Caco-2 (cell line): ENCODE measurements at places on chromosomes 7 and 10.

GRCh38 chr10:130894471-130894870, 417.1 kb downstream of the TCERG1L start:
- H3K4me3 ChIP-seq, result no peak overlapping the region
- no peak overlapping the region for H3K27ac ChIP-seq
- H3K27me3 ChIP-seq, result no peaks in the 10 kb centered on the region
- no peaks in the 10 kb centered on the region for H3K4me1 ChIP-seq
- no peaks in the 10 kb centered on the region for H3K36me3 ChIP-seq

GRCh38 chr10:6173203-6173602, 29.5 kb upstream of the PFKFB3 start:
- H3K27me3 ChIP-seq, result no peaks in the 10 kb centered on the region
- H3K4me3 ChIP-seq, result no peak overlapping the region
- H3K4me1 ChIP-seq, result peaks cover 17% of the 10 kb centered on the region

DNA sequence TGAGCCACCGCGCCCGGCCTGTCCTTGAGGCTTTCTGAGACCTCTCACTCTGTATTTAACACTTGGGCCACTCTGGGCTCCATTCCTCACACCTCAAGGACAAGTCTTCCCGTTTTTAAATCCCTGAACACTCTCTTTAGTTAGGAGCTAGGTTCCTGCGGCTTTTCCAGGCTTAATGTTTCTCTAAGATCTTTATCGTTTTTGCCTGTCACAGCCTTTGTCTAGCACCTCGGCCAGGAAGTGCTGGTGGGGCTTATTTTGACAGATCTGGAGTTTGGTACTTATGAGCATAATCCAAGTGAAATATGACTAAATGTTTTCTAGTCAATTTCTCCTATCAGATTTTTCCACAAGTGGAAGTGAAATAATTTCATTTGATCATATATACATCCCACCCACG, 186.6 kb downstream of the DPY19L1 start:
- H3K36me3 ChIP-seq, result no peaks in the 10 kb centered on the region
- no peaks in the 10 kb centered on the region for H3K4me1 ChIP-seq
- no peaks in the 10 kb centered on the region for H3K27me3 ChIP-seq
- no peak for DNase-seq
- H3K4me3 ChIP-seq, result no peak overlapping the region

- peaks cover 3% of the 10 kb centered on the region; the same call in 1 of the 2 replicates for H3K36me3 ChIP-seq
- no peak for DNase-seq
- H3K27me3 ChIP-seq, result no peaks in the 10 kb centered on the region
- peaks cover 50% of the 10 kb centered on the region for H3K4me1 ChIP-seq
Observed at GRCh38 chr10:70843333-70843732, 27.6 kb downstream of the SGPL1 start.

DNA sequence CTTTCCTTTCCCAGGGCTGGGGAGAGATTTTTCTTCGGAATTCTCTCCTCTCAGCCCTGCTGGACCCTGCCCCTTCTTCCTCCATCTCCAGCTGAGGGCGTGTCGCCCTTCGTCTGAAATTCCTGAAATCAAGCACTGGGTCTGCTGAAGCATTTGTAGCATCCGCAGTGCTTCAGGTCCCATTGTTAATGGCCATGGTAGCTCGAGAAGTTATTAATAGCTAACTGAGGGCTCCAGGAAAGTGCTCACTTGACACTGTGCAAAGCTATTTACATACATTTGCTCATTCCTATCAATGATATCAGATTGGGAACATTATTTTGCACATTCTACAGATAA, 515 bp downstream of the FAM149B1 start:
- peak overlapping the region; percentile 82 for H3K4me3 ChIP-seq
- H3K4me1 ChIP-seq, result peaks cover 10% of the 10 kb centered on the region; the same call in 1 of the 2 replicates
- no peak for DNase-seq
- H3K36me3 ChIP-seq, result no peaks in the 10 kb centered on the region
- no peaks in the 10 kb centered on the region for H3K27me3 ChIP-seq

DNA sequence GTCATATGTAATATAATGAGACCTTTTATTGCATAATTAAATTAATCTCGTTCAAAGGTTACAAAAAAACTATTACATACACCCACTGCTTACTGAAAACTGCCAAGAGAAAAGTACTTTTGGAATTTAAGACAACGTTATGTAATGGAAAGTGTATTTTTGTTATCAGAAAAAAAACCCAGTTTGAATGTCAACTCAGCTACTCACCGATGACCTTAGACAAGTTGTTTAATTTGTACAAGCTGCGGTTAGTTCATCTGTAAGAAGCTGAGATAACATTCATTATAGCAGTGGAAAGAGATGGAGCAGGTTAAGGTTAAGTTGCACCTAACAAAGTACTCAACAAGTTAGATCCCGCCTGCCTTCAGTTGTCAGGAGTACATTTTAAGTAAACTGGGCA, 1.1 kb downstream of the PSMA2 start:
- H3K36me3 ChIP-seq, result no peaks in the 10 kb centered on the region
- H3K4me1 ChIP-seq, result peaks cover 10% of the 10 kb centered on the region

GRCh38 chr7:54249686-54250085, 292.5 kb upstream of the VSTM2A start:
- no peaks in the 10 kb centered on the region for H3K36me3 ChIP-seq
- H3K4me1 ChIP-seq, result no peaks in the 10 kb centered on the region
- H3K27me3 ChIP-seq, result no peaks in the 10 kb centered on the region
- H3K4me3 ChIP-seq, result no peak overlapping the region

DNA sequence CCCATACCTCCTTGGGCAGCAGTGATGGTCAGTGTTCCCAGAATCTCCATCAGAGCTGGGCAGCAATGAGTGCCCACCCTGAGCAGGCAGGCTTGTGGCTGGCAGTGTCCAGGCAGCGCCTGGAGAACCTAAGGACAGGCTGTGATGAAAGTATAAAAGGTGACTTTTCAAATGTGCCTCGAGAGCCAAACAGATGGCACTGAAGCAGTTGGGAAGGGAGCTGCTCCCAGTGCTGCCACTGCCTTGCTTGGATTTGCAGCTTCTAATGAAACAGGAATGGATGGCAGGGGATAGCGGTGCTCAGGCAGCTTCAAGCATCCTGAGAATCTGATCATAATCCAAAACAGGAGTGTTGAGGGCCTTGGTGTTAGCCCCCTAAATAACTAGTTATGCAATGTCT, 179.8 kb upstream of the AOAH start:
- H3K27ac ChIP-seq, result no peak overlapping the region
- DNase-seq, result no peak
- no peaks in the 10 kb centered on the region; the same call in 1 of the 2 replicates for H3K36me3 ChIP-seq

- no peak overlapping the region for H3K4me3 ChIP-seq
- peaks cover 49% of the 10 kb centered on the region for H3K4me1 ChIP-seq
- no peaks in the 10 kb centered on the region for H3K36me3 ChIP-seq
Observed at GRCh38 chr10:71234970-71235685, 22.8 kb downstream of the UNC5B start.

DNA sequence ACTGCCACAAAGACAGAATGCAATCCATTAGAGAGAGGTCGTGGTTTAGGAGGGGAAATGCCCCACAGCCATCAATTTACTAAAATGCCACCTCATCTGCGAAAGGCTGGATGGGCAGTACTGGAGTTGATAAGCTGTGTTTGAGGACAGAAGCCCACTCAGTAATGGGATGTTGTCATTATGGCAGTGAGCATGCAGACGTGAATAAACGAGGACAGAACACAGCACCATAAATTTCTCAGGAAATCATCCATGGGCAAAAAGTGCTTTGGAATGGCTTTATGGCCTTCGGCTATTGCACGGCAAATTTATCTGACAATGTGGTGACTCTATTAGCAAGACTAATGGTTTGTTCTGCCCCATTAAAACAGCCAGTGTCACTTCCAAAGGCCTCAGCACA, 15.9 kb upstream of the C10orf53 start:
- no peaks in the 10 kb centered on the region for H3K36me3 ChIP-seq
- H3K4me1 ChIP-seq, result no peaks in the 10 kb centered on the region
- H3K4me3 ChIP-seq, result no peak overlapping the region
- H3K27me3 ChIP-seq, result no peaks in the 10 kb centered on the region

DNA sequence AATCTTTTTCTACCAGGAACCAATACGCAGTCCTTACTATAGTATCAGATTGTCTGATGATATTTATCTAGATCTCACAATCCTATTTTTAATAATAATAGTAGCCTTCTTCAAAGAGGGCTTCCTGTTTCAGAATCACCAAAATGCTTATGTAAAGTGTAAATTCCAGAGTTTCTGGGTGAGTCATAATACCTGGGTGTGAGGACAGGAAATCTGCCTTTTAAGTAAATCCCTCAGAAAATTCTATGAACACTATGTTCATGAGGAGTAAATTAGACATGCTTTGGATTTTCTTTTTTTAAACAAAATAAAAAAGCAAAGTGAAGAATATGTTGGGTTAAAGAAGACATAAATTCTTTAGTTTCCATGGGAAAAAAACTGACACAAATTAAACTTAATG, 20.5 kb downstream of the DKK1 start:
- DNase-seq, result no peak
- no peak overlapping the region for H3K4me3 ChIP-seq
- no peaks in the 10 kb centered on the region for H3K36me3 ChIP-seq
- peaks cover 45% of the 10 kb centered on the region for H3K4me1 ChIP-seq
- peak overlapping the region; percentile 33 for H3K27ac ChIP-seq
- H3K27me3 ChIP-seq, result no peaks in the 10 kb centered on the region

- no peak overlapping the region for H3K27ac ChIP-seq
- H3K4me1 ChIP-seq, result no peaks in the 10 kb centered on the region
- no peaks in the 10 kb centered on the region for H3K27me3 ChIP-seq
- no peaks in the 10 kb centered on the region for H3K36me3 ChIP-seq
Observed at GRCh38 chr10:47269294-47269693, 30.7 kb upstream of the GDF10 start.

DNA sequence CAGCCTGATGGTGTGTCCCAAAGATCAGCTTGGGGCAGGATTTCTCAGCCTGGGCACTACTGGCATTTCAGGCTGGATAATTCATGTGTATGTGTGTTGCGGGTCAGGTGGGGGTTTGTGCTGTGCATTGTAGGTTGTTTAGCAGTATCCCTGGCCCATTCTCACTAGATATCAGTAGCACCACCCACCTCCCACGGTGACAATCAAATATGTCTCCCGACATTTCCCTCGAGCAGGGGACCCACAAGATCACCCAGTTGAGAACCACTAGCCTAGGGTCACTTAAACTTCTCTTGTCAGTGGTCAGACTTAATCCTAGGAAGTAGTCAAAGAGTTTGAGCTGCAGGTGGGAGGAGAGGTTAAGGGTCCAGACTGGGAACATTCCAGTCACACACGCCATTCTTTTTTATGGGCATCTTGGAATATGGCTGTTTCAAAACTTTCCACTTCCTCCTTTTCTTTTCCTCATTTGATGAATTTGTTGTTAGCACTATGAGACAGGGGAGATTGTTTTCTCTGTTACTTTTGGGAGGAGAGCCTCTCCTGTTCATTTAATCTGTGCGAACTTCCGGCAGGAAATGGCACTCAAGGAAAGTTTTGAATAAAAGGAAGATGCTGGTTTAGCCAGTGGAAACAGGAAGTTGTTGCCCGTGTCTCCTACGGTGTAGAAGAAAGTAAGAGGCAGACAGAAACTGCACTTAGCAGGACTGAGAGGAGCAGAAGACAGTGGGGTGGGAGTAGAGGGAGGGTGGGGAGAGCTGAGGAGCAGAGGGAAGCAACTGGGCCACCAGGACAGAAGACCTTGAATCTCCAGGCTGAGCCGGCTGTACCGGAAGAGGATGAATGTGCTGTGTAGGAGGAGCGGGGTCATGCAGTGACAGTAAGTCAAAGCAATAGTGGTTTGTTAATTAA, 17.6 kb upstream of the EXOC6 start:
- H3K4me1 ChIP-seq, result peaks cover 4% of the 10 kb centered on the region; the same call in 1 of the 2 replicates
- H3K27ac ChIP-seq, result no peak overlapping the region
- H3K4me3 ChIP-seq, result no peak overlapping the region
- H3K27me3 ChIP-seq, result no peaks in the 10 kb centered on the region
- no peaks in the 10 kb centered on the region for H3K36me3 ChIP-seq

DNA sequence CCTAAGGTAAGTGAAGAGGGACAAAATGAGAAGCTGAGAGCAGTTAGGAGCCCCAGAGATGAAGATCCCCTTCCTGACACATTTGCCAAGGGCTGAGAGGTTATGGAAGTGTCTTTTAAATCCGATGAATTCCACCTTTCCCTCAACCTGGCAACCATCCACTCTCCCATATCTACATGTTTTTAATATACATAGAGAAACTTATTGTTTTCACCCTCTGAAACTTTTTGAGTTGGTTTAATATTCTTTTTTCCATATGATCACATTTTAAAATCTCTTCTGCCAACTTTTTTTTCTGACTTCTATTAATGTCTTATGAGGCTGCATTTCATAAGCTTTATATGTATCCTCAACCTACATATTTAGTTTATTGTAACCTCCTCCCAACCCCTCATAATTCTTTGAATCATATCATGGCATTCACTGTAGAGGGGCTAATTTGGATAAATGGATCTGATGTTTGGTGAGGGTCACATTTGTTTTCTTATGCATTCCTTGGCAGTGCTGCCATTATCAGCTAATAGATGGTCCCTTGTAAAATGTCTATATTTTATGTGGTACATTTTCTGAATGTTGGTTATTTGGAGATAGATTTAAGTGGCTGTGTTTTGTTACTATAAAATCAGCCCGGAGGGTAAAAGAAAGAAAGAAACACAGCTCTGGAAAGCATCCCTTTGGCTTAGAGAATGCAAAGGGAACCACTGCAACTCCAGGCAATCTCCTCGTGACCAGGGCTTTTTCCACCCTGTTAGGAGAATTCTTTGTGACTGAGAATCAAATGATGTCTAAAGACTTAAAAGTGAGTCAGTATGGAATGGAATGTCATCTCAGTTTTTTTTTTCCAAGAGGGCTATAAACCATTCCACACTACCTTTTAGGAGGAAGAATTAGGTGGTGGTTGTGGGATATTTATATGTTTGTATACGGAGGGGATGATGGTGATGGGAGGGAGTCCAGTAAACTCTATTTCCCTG, 334.4 kb downstream of the SUGCT start:
- H3K36me3 ChIP-seq, result no peaks in the 10 kb centered on the region
- no peak overlapping the region for H3K27ac ChIP-seq
- no peak for DNase-seq
- no peak overlapping the region for H3K4me3 ChIP-seq
- no peaks in the 10 kb centered on the region for H3K27me3 ChIP-seq

- H3K4me3 ChIP-seq, result no peak overlapping the region
- H3K36me3 ChIP-seq, result no peaks in the 10 kb centered on the region
- DNase-seq, result no peak
- H3K4me1 ChIP-seq, result no peaks in the 10 kb centered on the region
Observed at GRCh38 chr10:113518415-113518814, 34.4 kb upstream of the HABP2 start.

GRCh38 chr7:75608451-75609122, 116.5 kb downstream of the SPDYE5 start:
- no peaks in the 10 kb centered on the region for H3K27me3 ChIP-seq
- DNase-seq, result no peak
- H3K4me3 ChIP-seq, result no peak overlapping the region
- H3K36me3 ChIP-seq, result no peaks in the 10 kb centered on the region
